ENCODE measurements at places on chromosomes 12 and 14. TPM values are rescaled to one million over a fixed set of nuclear protein-coding genes. Genes with fewer than 3 reads are reported as not detected.

CLEC1A gene
- 24.4 TPM for total RNA-seq

KRT75 gene
- total RNA-seq: 2.6 TPM

KRT2 gene
- total RNA-seq: not detected

LMNTD1 gene
- not detected for total RNA-seq

KRT74 gene
- total RNA-seq: not detected

GARIN6 gene
- not detected for total RNA-seq

TNFRSF1A gene
- total RNA-seq: 36.5 TPM

TTC9 gene
- under 0.01 TPM for total RNA-seq

ART4 gene
- 29.5 TPM for total RNA-seq

LRTM2 gene
- not detected for total RNA-seq

RIPK3 gene
- total RNA-seq: 5.5 TPM

KRT8 gene
- 10.6 TPM for total RNA-seq

DBX2 gene
- total RNA-seq: not detected

ENDOU gene
- total RNA-seq: not detected

PYGL gene
- 78.1 TPM for total RNA-seq

FGF23 gene
- total RNA-seq: not detected

C1QL4 gene
- not detected for total RNA-seq

DEPDC4 gene
- total RNA-seq: 0.32 TPM

RPGRIP1 gene
- total RNA-seq: not detected

NELL2 gene
- total RNA-seq: under 0.01 TPM

MANSC4 gene
- total RNA-seq: 0.32 TPM

ZDHHC22 gene
- not detected for total RNA-seq

TFCP2 gene
- total RNA-seq: 9.1 TPM

RASSF3 gene
- 47.3 TPM for total RNA-seq

ASPG gene
- total RNA-seq: not detected

RERGL gene
- not detected for total RNA-seq

FAM222A gene
- total RNA-seq: 0.32 TPM

ABCD2 gene
- not detected for total RNA-seq

THTPA gene
- total RNA-seq: 10.4 TPM

SPIC gene
- not detected for total RNA-seq

PLEKHD1 gene
- total RNA-seq: under 0.01 TPM

RAB5B gene
- total RNA-seq: 27.6 TPM

IFNG gene
- total RNA-seq: not detected

NPFF gene
- not detected for total RNA-seq

JDP2 gene
- total RNA-seq: 18.8 TPM

COQ10A gene
- total RNA-seq: 13.2 TPM

VWF gene
- total RNA-seq: 531 TPM

DPPA3 gene
- total RNA-seq: not detected

BICD1 gene
- 8.1 TPM for total RNA-seq

DDN gene
- total RNA-seq: 0.15 TPM

CLEC2A gene
- total RNA-seq: not detected

MLXIP gene
- total RNA-seq: 10.7 TPM

TMEM52B gene
- not detected for total RNA-seq

WASHC3 gene
- 50.7 TPM for total RNA-seq

USP30 gene
- 4.1 TPM for total RNA-seq

ADAMTS20 gene
- not detected for total RNA-seq

FOXN4 gene
- not detected for total RNA-seq

ACSS3 gene
- total RNA-seq: 0.30 TPM

PIP4K2C gene
- total RNA-seq: 5.5 TPM

RNASE2 gene
- total RNA-seq: not detected

CCDC196 gene
- not detected for total RNA-seq

PLEKHA5 gene
- 8.1 TPM for total RNA-seq
